ENCODE measurements at places on chromosomes 5 and 9. TPM values are rescaled to one million over a fixed set of nuclear protein-coding genes. Genes with fewer than 3 reads are reported as not detected.

NEURL1B gene
- total RNA-seq = 6.9 TPM

HMCN2 gene
- 3.9 TPM for total RNA-seq

DNA sequence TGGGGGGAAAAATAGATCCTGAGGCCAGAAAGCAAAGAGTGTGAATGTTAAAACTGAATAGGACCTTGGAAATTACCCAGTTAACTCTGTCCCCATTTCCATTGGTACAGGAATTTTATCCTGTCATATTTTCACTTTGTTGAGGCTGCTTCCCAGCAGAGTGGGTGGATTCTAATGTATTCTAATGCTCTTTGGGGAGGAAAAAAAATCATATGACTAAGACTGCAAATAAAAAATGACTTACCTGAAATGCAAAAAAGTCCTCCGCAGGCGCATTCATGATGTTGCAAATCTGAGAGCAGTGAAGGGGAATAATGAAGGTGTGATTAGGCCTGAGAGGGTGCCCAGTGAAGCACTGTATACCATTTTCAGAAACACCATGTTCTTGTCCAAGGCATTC is 41.2 kb downstream of the PDE6A start:
- DNase-seq = no peak

GRCh38 chr9:23740531-23740930 is 85.5 kb downstream of the ELAVL2 start:
- DNase-seq = no peak

GRCh38 chr5:32625547-32625946 is 40.2 kb downstream of the SUB1 start:
- no peak for DNase-seq

DNA sequence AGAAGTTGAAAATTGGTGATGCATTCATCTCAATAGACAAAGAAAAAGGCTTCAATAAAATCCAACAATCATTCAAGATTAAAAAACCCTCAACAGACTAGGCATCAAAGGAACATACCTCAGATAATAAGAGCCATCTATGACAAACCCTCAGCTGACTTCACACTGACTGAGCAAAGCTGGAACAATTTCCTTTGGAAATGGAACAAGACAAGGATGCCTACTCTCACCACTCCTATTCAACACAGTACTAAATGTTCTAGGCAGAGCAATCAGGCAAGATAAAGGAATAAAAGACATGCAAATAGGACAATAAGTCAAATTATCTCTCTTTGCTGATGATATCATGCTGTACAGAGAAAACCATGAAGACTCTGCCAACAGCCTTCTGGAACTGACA is 1188.1 kb downstream of the DTWD2 start:
- DNase-seq = no peak

DNA sequence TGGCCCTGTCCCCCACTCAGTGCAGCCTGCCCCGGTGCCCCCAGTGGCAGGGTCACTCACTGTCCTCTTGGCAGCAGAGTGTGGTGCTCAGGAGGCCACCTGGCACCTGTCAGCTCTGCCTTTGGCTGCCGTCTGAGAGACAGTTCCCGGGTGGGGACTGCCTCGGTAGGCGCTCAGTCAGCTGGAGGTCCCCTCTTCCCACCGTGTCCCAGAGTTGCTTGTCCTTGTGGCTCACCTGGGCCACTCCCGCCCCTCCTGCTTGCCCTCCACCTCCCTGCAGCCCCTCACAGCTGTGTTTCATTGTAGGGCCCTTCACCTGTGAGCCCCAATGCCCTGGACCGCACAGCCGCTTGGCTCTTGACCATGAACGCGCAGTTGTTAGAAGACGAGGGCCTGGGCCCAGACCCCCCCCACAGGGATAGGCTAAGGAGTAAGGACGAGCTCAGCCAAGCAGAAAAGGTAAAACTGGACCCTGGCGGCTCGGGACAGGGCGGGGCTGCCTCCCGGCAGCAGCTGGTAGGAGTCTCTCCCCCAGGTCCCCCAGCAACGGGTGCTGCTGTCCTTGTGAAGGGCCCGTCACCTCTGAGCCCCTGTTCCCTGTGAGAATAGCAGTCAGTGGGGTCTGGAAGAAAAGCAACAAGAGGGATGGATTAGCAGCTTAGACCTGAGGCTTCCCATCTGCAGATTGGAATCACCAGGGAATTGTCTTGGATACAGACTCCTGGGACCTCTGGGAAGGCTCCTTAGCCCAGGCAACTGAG is 122.7 kb downstream of the DAB2IP start:
- DNase-seq = no peak

DNA sequence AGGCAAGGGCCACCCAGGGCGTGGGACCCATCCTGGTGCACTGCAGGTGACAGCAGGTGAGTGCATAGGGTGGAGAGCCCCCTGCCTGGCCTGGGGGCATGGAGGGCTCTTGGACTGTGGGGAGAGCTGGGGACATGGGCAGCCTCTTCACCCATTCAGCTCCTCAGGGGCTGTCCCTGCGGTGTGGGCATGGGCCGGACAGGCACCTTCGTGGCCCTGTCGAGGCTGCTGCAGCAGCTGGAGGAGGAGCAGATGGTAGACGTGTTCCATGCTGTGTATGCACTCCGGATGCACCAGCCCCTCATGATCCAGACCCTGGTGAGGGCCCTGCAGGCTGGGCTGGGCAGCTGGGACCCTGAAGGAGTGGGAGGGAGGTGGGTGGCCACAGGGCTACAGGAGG is 20.4 kb upstream of the SPTLC1 start:
- no peak for DNase-seq

GRCh38 chr5:101390151-101390908 is 487.2 kb upstream of the ST8SIA4 start:
- DNase-seq = peak; percentile 61

DNA sequence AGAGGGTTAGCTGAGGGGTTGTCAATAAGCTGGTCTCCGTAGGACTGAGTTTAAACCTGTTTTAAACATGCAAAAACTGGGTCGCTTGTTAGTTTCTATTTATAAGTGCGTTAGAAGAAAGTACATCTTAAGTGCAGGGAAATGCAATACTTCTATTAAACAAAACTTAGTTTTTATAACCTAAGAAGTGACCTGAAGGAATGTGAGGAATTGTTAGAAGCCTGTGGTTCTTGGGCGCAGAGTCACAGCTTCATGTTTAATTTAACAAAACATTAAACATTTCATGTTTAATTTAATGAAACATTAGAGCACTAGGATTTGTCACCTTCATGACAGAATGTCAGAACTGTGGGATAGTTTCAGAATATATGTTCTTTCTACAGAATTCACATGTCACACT is 469.2 kb upstream of the WWC1 start:
- no peak for DNase-seq

Data from endodermal cell (in vitro differentiated cells).